Astrocyte of the spinal cord (primary cell): ENCODE measurements at places on chromosomes 6 and 20.
A peak's percentile ranks its signal among the peaks of the same experiment; 100 is the strongest.

DNA sequence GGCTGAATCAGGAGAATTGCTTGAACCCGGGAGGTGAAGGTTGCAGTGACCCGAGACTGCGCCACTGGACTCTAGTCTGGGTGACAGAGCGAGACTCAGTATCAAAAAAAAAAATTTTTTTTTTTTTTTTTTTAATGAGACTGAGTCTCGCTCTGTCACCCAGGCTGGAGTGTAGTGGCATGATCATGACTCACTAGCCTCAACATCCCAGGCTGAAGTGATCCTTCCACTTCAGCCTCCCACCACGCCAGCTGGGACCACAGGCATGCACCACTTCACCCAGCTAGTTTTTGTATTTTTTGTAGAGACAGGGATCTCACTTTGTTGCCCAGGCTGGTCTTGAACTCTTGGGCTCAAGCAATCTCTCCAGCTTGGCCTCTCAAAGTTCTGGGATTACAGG is 53.3 kb downstream of the MYO6 start:
- DNase-seq, result peak; percentile 12

DNA sequence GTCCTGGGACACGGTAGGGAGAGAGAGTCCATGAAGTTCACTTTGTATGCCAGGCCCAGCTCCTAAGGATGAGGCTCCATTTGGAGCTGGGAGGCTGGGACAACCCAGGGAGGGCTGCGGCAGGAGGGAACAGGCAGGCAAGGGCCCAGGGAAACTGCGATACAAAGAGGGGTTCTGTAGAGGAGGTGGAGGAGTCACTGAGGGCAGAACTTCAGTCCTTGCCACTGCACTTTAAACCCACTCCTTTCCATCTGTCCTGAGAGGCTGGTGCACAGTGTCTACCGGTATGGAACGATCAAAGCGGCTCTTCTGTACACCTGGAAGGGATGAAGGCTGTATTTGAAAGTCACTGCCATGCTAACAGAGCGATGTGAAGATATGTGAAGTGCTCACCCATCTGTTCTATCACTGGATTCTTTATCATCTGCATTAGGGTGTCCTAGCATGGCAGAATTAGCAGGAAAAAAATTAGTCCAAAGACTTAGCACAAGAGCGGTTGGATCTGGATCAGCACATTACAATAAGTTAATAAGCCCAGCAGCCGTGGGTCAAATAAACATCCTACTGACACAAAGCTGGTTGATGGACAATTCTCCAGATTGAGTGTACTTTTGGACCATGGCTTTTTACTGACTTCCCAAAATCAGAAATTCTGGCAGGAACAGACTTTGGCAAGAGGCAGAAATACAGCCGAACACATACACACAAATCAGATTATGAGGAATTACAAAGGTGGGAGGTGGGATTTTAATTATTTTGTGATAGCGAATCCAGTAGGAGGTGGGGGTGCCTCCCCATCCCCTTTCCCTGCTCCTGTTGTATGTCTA is 20.9 kb upstream of the ZFAND3 start:
- DNase-seq, result no peak

DNA sequence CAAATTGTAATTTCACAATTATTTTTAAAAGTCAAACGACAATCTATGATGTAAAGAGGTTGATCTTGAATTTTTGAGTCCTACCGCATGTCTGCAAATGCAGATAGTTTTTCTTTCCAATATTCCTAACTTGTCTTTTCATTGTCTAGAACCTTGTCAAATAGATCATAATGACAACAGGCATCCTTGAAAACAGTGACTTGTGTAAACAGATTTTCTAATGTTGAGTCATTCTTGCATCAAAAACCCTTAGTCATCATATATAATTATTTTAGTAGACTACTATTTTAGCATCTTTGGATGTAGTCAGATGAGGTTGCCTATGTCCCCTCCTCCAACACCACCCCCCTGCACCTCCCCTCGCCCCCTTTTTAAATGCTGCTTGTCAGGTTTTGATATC is 43.8 kb downstream of the BMP6 start:
- DNase-seq, result peak; percentile 19

DNA sequence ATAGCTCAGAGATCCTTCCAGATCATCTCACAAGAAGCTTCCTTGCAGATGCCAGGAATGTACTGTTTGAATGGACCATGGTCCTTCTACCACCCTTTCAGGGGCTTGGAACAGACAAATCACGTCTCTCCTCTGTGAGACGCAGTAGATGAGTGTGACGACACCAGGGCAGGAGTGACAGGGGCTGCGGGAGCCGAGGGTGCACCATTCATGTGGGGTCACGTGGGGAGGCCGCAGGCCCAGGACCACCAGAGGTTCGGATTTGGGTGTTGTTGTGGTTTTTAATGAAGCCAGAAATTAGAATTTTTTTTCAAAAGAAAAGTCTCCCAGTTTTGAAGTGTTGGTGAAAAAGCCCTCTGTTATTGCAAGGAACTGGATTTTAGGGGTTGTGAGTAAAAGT is 79.2 kb downstream of the PREX1 start:
- DNase-seq, result no peak

GRCh38 chr6:126252154-126252553 is 87.8 kb upstream of the CENPW start:
- DNase-seq, result no peak

DNA sequence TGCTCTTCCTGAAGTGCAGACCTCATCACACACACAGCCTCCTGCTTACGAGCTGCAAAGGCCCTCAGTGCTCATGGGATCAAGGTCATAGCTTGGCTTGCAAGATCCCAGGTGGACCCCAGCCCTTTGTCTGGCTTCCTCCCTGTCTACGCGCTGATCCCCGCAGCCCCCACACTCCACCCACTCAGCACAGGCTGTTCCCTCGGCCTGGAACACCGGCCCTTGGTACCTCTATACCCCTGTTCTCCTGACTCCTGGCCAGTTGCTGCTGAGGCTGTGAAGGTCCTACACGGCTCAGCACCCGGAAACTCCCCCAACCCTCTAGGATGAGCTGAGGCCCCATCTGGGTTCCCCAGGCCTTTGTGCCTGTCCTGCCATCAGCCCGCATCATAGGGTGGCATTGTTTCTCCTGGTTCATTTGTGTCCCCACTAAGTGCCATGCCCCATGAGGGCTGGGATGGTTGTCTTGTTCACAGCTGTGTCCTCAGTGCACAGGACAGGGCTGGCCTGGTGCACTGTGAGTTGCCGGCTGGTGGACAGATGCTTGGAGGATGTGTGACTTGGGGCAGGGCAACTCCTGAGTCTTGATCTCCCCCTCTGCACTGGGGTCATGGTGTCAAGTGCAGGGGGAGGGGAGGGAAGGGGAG is 57.0 kb downstream of the ADNP start:
- no peak for DNase-seq

GRCh38 chr6:131003488-131004386 is 59.3 kb downstream of the EPB41L2 start:
- DNase-seq, result no peak

DNA sequence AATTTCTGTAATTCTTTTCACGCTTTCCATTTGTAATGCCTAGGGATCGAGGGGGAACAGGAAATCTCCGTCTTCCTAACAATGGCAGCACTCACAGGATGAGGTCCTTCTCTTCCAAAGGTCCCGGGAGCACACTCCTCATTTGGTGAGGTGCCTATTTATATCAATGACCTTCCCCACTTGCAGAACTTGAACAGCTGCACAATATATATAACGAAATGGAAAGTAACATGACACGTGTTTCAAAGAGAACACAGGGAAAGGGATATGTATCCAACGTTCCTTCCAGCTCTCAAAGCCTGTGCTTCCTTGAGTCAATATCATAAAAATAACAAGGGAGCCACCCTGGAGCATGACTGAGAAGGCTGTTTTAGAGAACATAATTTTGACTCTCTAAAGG is 78.6 kb upstream of the RBM24 start:
- DNase-seq, result no peak

DNA sequence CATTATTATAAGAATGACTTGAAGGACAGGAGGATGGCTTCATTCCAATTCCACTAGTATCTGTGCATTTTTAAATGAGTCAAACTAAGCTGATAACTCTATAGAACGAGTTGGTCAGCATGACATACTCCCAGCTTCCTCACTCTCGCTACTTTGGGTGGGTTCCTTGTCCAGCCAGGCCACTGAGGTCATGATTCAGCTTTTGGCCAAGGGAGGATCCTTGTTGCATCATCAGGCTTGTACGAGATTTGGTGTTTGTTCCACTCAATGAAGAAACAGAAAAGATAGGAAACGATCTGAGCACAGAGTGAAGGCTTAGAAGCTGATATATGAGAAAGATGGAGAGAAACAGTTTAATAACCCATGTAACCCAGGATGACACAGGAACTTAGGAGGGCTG is 19.8 kb downstream of the NEDD9 start:
- DNase-seq, result peak; percentile 69

- peak; percentile 84 for DNase-seq
Measured at GRCh38 chr20:18388860-18389259, 78.0 kb downstream of the DZANK1 start.

DNA sequence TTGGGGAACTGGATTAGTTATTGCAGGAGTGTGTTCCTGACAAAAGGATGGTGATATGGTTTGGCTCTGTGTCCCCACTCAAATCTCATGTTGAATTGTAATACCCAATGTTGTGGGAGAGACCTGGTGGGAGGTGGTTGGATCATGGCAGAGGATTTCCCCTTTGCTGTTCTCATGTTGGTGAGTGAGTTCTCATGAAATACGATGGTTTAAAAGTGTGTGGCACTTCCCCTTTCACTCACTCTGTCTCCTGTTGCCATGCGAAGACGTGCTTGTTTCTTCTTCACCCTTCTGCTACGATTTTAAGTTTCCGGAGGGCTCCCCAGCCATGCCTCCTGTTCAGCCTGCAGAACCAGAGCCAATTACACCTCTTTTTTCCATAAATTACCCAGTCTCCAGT is 16.2 kb upstream of the TREM1 start:
- DNase-seq, result no peak

GRCh38 chr6:140058863-140059262 is 684.4 kb upstream of the CITED2 start:
- no peak for DNase-seq

GRCh38 chr20:59948828-59949720 is 8.9 kb downstream of the FAM217B start:
- DNase-seq, result peak; percentile 63

DNA sequence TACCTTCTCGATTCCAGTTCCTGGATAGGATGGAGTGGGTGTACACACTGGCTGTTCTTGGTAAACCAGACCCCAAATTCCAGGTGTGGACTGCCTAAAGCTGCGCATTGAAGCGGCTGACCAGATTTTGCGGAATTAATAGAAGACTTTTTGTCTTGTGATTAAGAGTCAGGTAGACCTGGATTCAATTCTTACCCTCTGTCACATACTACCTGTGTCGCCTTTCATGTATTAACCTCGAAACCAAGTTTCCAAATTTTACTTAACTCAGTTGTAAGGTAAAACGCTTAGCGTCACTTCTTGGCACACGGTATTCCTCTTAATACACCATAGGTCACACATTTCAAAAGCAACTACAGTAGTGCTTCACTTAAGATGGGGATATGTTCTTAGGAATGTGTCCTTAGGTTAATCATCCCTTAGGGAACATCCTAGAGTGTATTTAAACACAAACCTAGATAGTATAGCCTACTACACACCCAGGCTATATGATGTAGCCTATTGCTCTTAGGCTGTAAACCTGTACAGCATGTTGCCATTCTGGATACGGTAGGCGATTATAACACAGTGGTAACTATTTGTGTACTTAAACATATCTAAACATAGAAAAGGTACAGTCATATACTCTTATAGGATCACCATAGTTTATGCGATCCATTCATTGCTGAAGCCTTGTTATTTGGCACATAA is 733 bp upstream of the GOPC start:
- no peak for DNase-seq

DNA sequence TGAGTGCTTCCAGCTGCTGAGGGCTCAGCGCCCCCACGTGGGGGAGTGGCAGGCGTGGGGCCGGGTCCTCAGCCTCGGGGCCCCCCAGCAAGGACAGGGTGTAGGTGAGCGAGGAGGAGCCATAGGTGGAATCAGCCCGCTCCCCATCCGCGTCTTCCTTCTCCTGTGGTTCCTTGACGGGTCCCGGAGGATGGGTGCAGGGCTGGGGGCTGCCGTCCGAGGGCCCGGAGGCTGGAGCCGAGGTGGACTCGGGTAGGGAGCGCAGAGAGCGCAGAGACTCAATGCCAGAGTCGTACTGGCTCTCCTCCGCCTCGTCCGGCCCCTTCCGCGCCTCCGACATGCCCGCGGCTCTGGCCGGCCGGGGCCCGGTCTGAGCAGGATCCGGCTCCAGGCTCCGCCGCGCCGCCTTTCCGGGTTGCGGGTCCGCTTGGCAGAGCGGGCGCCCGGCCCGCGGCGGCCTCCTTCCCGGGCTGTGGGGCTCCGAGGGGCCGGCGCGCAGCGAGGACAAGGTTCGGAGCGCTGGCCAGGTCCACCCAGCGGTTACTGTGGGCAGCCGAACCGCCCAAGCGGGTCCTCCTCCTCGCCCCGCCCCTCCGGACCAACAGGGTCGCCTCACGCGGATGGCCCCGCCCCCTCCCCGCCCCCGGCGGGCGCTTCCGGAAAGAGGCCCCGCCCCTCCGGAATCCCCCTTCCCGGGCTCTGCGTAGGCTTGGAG is at the start of gene NFKBIE:
TSS of gene NFKBIE (minus strand) at position 545 of the 715 bp plus-strand sequence. CDS start at position 340, 205 bp downstream.
- peak; percentile 91 for DNase-seq

- DNase-seq, result no peak
Measured at GRCh38 chr20:35001596-35002362, 46.1 kb downstream of the MYH7B start.

GRCh38 chr6:1424306-1424927 is 35.0 kb downstream of the FOXF2 start:
- peak; percentile 57 for DNase-seq

DNA sequence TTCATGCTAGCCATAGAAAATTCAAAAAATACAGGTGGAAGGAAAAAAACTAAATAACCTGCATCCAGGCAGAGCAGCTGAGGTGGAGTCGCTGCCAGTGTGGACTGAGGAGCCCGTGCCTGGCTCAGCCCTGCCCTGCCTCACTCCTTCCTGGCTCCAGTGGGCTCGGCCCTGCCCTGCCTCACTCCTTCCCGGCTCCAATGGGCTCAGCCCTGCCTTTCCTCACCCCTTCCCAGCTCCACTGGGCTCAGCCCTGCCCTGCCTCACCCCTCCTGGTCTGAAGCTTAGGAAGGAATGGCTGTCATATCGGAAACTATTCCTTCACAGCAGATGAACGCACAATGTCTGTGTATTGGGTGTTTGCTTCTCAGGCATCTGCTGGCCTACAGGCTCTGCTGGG is 142.1 kb downstream of the SMOC2 start:
- no peak for DNase-seq

GRCh38 chr6:127539272-127539671 is 20.1 kb upstream of the MTCL3 start:
- peak; percentile 39 for DNase-seq

GRCh38 chr20:50094522-50094921 is 18.4 kb downstream of the UBE2V1 start:
- DNase-seq, result no peak

- DNase-seq, result peak; percentile 66
Measured at GRCh38 chr6:797479-798077, 104.6 kb upstream of the EXOC2 start.

DNA sequence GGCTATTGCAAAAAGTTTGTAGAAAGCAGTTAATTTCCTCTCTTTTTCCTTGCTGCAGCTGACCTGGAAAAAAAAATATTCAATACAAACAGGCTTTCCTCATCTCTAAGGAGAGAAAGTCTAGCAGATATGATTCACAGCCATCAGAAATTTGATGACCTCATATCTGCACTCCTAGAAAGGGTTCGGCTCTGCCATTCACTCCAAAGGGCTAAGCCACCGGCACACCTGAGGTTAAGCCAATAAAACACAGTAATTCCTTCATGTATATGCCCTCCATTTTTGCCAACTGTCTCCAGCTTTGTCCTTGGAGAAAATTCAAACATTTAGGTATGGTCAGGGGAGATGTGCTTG is 18.7 kb upstream of the LY86 start:
- no peak for DNase-seq

GRCh38 chr6:169034516-169035167 is 219.0 kb downstream of the THBS2 start:
- no peak for DNase-seq
